CD4-positive, alpha-beta memory T cell (primary cell): ENCODE measurements at places on chromosomes 5 and 9. TPM values are rescaled to one million over a fixed set of nuclear protein-coding genes. Genes with fewer than 3 reads are reported as not detected.

DNA sequence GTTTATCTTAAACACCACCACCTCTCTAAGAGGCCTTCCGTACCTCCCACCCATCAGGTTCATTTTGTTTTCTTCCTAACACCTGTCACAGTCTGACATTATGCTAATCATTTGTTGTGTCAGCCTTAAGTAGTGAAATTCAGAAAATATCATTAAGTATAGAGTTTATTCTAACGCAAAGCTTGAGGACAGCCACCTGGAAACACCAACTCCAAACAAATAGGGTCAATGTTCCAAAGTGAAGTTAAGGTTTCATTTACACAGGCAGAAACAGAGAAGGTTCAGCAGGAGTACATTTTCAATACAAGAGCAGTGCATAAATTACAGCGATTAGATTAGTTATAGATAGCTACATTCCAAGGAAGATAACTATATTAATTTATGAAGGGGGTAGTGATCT is 1.3 kb upstream of the SMC5 start:
- H3K36me3 ChIP-seq = no peaks in the 10 kb centered on the region
- no peak for DNase-seq
- no peak overlapping the region for H3K4me3 ChIP-seq

DNA sequence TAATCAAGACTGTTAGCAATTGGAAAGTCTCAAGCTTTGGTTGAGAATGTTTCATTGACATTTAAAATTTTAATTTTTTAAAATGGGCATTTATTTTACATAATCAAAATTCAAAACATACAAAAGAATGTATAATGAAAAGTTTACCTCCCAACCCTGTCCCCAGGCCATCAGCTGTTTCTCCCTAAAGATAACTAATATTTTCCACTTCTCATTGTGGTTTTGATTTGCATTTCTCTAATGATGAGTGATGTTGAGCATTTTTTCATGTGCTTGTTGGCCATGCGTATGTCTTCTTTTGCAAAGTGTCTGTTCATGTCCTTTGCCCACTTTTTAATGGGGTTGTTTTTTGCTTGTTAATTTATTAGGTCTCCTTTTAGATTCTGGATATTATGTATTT is 11.4 kb upstream of the MACIR start:
- no peaks in the 10 kb centered on the region for H3K36me3 ChIP-seq
- H3K27ac ChIP-seq = no peak overlapping the region
- H3K27me3 ChIP-seq = peaks cover 4% of the 10 kb centered on the region
- DNase-seq = no peak
- H3K4me1 ChIP-seq = peaks cover 7% of the 10 kb centered on the region

GRCh38 chr5:133801955-133802751 is 166.3 kb downstream of the C5orf15 start:
- no peaks in the 10 kb centered on the region for H3K36me3 ChIP-seq
- DNase-seq = no peak
- no peak overlapping the region for H3K4me3 ChIP-seq
- no peak overlapping the region for H3K27ac ChIP-seq
- no peaks in the 10 kb centered on the region for H3K27me3 ChIP-seq
- no peaks in the 10 kb centered on the region for H3K4me1 ChIP-seq

- H3K27ac ChIP-seq = no peak overlapping the region
- no peak overlapping the region for H3K4me3 ChIP-seq
- peaks cover 28% of the 10 kb centered on the region for H3K4me1 ChIP-seq
- DNase-seq = no peak
- no peaks in the 10 kb centered on the region for H3K36me3 ChIP-seq
- peaks cover 24% of the 10 kb centered on the region for H3K27me3 ChIP-seq
Observed at GRCh38 chr5:107669096-107670031, 1.4 kb downstream of the EFNA5 start.

DNA sequence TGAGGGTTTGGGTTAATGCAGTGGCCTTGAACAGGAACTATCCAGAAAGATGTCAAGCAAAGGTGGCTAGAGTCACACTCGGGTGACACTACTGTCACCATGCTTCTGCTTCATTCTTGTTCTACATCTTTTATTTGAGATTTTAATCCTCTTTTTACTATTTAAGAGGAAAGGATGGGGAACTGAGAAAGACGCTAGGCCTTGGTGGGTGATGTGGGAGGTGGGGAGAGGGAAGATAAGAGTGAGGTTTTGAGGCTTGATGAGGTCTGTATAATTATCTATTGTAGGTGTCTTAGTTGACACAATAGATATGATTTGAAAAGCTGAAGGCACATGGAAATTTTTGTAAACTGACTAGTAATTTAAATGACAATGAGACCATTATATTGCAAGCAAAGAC is 3.5 kb upstream of the BASP1 start:
- no peaks in the 10 kb centered on the region for H3K4me1 ChIP-seq
- H3K27ac ChIP-seq = no peak overlapping the region
- no peak for DNase-seq

- H3K4me1 ChIP-seq = no peaks in the 10 kb centered on the region
- DNase-seq = no peak
- H3K27me3 ChIP-seq = no peaks in the 10 kb centered on the region
- no peak overlapping the region for H3K4me3 ChIP-seq
- no peaks in the 10 kb centered on the region for H3K36me3 ChIP-seq
Observed at GRCh38 chr5:124043456-124043855, 531.5 kb downstream of the CSNK1G3 start.

DNA sequence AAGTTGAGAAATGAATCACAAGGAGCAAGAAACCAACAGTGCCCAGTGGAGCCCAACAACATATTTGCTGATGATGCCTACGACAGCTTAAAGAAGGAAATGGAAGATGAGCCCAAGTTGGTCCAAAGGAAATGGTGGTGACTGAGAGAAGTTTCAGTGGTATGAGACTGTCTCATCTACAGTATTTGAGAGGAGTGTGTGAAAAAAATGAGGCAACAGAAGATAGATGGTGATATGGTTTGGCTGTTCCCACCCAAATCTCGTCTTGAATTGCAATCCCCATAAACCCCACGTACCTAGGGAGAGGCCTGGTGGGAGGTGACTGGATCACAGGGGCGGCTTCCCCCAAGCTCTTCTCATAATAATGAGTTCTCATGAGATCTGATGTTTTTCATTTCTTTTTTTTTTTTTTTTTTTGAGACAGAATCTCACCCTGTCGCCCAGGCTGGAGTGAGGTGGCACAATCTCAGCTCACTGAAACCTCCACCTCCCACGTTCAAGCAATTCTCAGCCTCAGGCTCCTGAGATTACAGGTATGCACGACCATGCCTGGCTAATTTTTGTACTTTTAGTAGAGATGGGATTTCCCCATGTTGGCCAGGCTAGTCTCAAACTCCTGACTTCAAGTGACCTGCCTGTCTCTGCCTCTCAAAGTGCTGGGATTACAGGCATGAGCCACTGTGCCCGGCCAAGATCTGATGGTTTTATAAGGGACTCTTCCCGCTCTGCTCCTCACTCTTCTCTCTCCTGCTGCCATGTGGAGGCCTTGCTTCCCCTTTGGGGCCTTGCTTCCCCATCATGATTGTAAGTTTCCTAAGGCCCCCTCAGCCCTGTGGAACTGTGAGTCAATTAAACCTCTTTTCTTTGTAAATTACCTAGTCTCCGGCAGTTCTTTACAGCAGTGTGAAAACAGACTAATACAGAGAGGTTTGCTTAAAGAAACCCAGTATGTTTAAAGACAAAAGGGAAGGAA is 30.2 kb downstream of the EFCAB9 start:
- no peak for DNase-seq
- H3K27ac ChIP-seq = no peak overlapping the region
- H3K36me3 ChIP-seq = no peaks in the 10 kb centered on the region
- peaks cover 10% of the 10 kb centered on the region for H3K4me1 ChIP-seq
- H3K27me3 ChIP-seq = no peaks in the 10 kb centered on the region
- no peak overlapping the region for H3K4me3 ChIP-seq

- H3K4me1 ChIP-seq = peaks cover 30% of the 10 kb centered on the region
- no peaks in the 10 kb centered on the region for H3K27me3 ChIP-seq
- H3K27ac ChIP-seq = no peak overlapping the region
- H3K36me3 ChIP-seq = no peaks in the 10 kb centered on the region
- DNase-seq = no peak
- no peak overlapping the region for H3K4me3 ChIP-seq
Observed at GRCh38 chr9:129586685-129587084, 34.2 kb downstream of the C9orf50 start.

- no peaks in the 10 kb centered on the region for H3K36me3 ChIP-seq
- H3K27me3 ChIP-seq = no peaks in the 10 kb centered on the region
- H3K4me1 ChIP-seq = no peaks in the 10 kb centered on the region
- H3K27ac ChIP-seq = no peak overlapping the region
- H3K4me3 ChIP-seq = no peak overlapping the region
- DNase-seq = no peak
Observed at GRCh38 chr5:74196233-74196632, 444.3 kb downstream of the ENC1 start.

DNA sequence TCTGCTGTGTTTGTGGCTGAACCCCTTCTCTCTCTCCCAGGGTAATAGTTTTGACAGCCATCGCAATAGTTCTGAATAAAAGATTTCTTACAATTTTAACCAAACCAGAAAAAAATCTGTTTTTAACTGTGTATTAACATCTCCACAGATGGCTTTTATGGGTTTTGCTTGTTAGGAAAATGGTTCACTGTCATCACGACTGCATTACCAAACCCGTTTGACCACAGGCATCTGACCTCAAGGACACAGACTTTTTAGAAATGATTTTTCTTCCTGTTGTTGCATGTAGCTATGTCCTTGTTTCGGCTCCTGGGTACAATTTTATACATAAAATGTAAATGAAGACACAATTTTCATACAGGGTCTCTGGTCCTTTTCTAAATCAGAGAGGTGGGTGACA is 316.1 kb downstream of the IRX1 start:
- no peak overlapping the region for H3K27ac ChIP-seq
- no peaks in the 10 kb centered on the region for H3K36me3 ChIP-seq
- DNase-seq = no peak
- no peaks in the 10 kb centered on the region for H3K4me1 ChIP-seq
- H3K4me3 ChIP-seq = no peak overlapping the region

DNA sequence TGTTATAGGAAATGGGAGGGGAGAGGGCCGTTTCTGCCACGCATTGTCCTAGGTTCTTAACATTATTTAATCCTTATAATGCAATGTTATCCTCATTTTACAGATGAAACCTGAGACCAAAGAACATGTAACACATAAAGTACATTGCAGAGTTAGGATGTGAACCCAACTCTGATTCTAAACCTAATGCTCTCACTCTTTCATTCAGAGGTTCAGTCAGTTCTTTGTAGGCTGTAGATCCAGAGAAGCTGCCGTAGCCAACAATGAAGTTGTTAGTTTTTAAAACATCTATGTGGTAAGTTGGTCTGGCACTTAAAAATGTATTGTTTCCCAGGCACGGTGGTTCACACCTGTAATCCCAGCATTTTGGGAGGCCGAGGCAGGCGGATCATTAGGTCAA is 10.5 kb upstream of the PSMD5 start:
- H3K27me3 ChIP-seq = no peaks in the 10 kb centered on the region
- H3K36me3 ChIP-seq = peaks cover 34% of the 10 kb centered on the region
- peaks cover 2% of the 10 kb centered on the region for H3K4me1 ChIP-seq
- no peak overlapping the region for H3K4me3 ChIP-seq
- no peak for DNase-seq

GRCh38 chr5:60495644-60496520 is 204.1 kb downstream of the DEPDC1B start:
- no peak overlapping the region for H3K27ac ChIP-seq
- no peak for DNase-seq
- no peaks in the 10 kb centered on the region for H3K4me1 ChIP-seq

DNA sequence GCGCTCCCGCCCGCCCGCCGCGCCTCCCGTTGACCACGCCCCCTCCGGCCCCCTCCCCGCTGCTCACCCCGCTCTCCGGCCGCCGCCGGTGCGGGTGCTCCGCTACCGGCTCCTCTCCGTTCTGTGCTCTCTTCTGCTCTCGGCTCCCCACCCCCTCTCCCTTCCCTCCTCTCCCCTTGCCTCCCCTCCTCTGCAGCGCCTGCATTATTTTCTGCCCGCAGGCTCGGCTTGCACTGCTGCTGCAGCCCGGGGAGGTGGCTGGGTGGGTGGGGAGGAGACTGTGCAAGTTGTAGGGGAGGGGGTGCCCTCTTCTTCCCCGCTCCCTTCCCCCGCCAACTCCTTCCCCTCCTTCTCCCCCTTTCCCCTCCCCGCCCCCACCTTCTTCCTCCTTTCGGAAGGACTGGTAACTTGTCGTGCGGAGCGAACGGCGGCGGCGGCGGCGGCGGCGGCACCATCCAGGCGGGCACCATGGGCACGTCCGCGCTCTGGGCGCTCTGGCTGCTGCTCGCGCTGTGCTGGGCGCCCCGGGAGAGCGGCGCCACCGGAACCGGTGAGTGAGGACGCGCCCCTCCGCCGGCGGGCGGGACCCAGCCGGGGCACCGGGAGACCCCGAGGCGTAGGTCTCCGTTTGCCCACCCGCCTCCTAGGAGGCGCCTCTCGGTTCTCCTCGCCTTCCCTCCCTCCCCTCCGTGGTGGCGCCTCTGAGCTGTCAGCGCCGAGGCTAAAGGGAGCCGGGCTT is at the start of gene VLDLR:
Gene VLDLR (plus strand): TSS at position 66 of the 739 bp plus-strand sequence. CDS start 403 bp downstream, at position 469.
- no peaks in the 10 kb centered on the region for H3K36me3 ChIP-seq
- no peak within 1 kb of the TSS for H3K27ac ChIP-seq
- H3K27me3 ChIP-seq = peaks cover 13% of the 10 kb centered on the region
- H3K4me1 ChIP-seq = peaks cover 18% of the 10 kb centered on the region
- DNase-seq = peak; percentile 5

DNA sequence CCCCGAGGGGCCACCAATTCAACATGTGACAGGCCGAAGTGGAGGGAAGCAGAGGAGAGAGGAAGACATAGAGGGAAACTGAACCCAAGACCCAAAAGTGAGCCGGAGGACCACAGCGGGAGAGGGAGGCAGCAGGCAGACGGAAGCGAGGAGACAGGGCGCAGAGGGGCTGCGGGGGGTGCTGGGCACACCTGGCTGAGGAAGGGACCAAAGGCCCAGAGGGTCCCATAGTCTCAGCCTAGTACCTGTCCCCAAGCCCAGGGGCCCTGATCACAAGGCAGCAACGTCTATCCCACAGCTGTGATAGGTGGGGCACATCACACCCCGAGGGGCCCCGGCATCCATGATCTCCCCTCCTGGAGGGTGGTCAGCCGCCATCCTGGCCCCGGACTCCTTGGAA is 7.1 kb upstream of the RALGDS start:
- peaks cover 97% of the 10 kb centered on the region for H3K4me1 ChIP-seq
- peaks cover 5% of the 10 kb centered on the region for H3K36me3 ChIP-seq
- peak overlapping the region; percentile 100 for H3K27ac ChIP-seq
- H3K27me3 ChIP-seq = no peaks in the 10 kb centered on the region

- H3K27ac ChIP-seq = no peak overlapping the region
- no peak for DNase-seq
- H3K4me1 ChIP-seq = no peaks in the 10 kb centered on the region
- H3K36me3 ChIP-seq = no peaks in the 10 kb centered on the region
Observed at GRCh38 chr5:1703352-1704050, 96.1 kb downstream of the MRPL36 start.

GRCh38 chr5:61332851-61333320 is 828 bp downstream of the ZSWIM6 start:
- H3K4me3 ChIP-seq = no peak overlapping the region
- peak; percentile 18 for DNase-seq
- H3K27ac ChIP-seq = peak overlapping the region; percentile 6
- H3K27me3 ChIP-seq = no peaks in the 10 kb centered on the region
- H3K4me1 ChIP-seq = peaks cover 24% of the 10 kb centered on the region

GRCh38 chr9:121529237-121529987 is 29.8 kb upstream of the GGTA1 start:
- DNase-seq = no peak
- H3K4me3 ChIP-seq = no peak overlapping the region
- H3K36me3 ChIP-seq = no peaks in the 10 kb centered on the region
- no peaks in the 10 kb centered on the region for H3K27me3 ChIP-seq
- no peak overlapping the region for H3K27ac ChIP-seq

The KCNT1 gene
- total RNA-seq = not detected

The GNAQ gene
- total RNA-seq = 57.2 TPM

The BNC2 gene
- not detected for total RNA-seq

The PCDHB10 gene
- 0.15 TPM for total RNA-seq

The ANKRD20A1 gene
- 1.6 TPM for total RNA-seq

The TRPM6 gene
- not detected for total RNA-seq

The MLANA gene
- not detected for total RNA-seq

The SPATA31D4 gene
- total RNA-seq = not detected
